ENCODE measurements at places on chromosomes 13 and 19.
A peak's percentile ranks its signal among the peaks of the same experiment; 100 is the strongest.

- DNase-seq: no peak
These were observed 335.1 kb downstream of the GPC6 start for GRCh38 chr13:93561576-93562225.

GRCh38 chr19:14119146-14119545 is 1.6 kb upstream of the PRKACA start:
- no peak for DNase-seq

DNA sequence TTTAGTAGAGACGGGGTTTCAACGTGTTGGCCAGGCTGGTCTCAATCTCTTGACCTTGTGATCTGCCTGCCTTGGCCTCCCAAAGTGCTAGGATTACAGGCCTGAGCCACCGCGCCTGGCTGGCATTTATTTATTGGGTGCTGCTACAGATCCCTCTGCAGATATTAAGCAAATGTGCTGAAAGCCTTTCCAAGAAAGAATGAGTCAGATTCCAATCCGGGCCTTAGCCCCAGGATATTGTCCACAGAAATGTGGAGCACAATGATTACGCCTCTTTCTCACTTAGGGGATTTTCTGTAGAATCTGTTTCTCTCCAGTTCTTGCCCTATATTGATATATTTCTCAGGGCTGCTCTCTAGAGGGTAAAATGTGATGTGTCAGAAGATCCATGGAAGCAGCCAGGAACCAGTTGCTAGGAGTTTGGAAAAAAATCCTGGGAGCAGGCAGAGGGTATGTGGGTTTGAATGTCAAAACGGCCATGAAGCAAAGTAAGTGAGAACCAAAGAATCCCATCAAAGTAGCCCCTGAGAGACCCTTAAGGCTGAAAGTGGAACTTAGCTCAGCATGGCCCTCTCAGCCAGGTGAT is 24.8 kb upstream of the IGFL4 start:
- no peak for DNase-seq

DNA sequence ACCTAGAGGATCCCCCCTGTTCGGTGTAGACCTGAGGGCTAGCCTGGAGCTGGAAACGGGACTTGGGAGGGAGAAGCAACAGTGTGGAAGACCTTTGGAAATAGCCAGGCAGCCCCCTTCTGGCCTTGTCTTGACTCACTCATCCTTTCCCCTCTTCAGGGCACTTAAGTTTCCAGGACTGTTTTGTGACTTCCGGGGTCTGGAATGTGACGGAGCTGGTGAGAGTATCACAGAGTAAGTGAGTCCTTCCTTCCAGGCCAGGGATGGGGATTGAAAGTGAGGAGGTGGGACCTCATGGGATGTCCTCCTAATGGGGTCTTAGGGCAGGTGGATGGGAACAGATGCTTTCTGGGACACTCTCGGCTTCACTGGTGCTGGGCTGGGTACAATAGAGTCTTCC is 29.4 kb downstream of the LYL1 start:
- DNase-seq: no peak

GRCh38 chr13:79222427-79223205 is 183.4 kb downstream of the RBM26 start:
- DNase-seq: no peak

DNA sequence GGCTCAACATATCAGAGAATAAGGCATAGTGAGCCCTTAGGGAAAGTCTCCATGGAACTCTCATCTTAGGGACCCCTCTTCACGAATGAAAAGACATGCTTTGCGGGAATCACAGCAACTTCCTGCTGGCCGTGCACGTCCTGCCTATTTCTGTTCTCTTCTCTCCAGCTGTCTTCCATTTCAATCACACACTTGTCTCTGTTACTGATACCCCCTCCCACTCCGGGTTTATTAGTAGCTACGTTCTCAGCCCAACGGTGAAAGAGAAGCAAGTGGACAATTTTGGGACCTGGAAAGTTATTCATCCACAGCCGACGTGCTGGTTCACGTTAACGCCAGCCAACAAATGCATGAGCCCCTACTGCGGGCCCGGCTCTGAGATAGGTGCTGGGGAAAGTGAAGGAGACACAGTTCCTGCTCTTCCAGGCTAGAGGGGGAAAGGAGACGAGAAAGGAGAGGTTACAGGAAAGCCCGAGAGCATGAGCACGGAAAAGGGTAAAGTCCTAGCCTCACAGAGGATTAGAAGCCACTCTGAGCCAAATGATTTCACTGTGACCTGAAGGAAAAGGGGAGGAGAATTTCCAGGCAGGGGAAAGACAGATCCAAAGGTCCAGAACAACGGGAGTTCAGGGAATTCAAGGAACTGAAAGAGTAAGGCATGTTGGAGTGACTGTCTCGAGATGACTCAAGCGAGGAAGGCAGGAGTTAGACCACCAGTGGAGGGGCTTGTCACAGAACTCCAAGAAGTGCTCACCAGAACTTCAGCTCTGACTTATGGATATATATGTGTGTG is 81.8 kb upstream of the CLDN10 start:
- no peak for DNase-seq

GRCh38 chr19:582497-583197 is 7.0 kb upstream of the HCN2 start:
- DNase-seq: no peak

GRCh38 chr19:18833141-18833476 is 1.4 kb downstream of the UPF1 start:
- DNase-seq: no peak

- no peak for DNase-seq
These were observed 15.1 kb downstream of the RAB20 start for GRCh38 chr13:110546378-110546777.

GRCh38 chr19:55930996-55931515 is 1.1 kb downstream of the NLRP13 start:
- no peak for DNase-seq

DNA sequence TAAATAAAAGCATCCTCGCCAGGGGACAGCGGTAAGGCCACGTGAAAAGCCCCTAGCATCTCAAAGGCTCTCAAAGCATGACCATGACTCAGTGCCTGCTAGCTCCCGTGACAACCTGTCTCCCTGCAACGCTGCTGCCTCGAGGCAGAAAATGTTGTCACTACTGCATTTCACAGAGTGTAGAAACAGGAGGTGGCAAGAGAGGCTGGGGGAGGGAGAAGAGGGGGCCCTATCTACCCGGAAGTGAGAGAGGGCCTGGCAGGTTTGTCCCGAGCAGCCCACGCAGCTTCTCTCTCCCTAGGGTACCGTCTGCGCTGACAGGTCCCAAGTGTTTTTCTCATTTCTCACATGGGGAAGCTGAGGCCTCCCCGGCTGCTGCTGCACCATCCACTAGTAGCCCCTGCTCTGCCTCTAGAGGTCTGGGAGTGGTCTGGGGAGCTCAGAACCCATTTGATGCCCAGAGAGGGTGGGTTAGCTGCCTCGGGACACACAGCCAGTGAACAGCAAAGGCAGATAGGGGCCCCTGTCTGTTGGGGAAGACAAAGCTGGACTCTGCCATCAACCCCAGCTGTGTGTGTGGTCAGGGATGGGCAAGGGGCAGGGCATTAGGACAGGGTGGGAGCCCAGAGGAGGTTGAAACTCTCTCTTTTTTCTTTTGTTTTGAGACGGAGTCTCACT is 3.7 kb downstream of the TINCR start:
- DNase-seq: no peak

DNA sequence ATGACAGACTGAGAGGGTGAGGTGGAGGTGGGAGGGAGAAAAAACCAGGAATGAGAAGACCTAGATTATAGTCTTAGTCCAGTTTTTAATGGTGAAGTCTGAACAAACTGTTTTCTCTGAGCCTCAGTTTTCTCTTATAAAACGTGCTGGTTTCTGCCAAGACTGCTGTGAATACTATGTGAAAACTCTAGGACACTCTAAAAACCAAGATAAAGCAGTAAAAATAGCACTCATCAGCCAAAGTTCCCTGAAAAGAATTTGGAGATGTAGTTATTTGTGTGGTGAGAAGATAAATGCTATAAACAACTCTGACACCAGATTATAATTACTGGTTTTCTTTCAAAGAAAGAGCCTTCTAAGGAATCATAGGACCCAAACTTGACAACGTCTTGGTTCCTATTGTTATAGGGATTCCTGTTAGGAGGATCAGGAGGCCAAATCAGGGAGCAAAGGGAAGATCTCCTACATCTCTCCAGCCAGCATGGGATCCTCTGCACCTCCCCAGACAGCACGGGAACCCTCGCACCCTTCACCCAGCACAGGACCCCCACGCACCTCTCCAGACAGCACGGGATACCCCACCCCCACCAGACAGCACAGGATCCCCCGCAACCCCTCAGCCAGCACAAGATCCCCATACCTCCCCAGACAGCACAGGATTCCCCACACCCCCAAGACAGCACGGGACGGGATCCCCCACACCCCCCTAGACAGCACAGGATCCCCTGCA is 130.2 kb downstream of the MIPEP start:
- DNase-seq: no peak

DNA sequence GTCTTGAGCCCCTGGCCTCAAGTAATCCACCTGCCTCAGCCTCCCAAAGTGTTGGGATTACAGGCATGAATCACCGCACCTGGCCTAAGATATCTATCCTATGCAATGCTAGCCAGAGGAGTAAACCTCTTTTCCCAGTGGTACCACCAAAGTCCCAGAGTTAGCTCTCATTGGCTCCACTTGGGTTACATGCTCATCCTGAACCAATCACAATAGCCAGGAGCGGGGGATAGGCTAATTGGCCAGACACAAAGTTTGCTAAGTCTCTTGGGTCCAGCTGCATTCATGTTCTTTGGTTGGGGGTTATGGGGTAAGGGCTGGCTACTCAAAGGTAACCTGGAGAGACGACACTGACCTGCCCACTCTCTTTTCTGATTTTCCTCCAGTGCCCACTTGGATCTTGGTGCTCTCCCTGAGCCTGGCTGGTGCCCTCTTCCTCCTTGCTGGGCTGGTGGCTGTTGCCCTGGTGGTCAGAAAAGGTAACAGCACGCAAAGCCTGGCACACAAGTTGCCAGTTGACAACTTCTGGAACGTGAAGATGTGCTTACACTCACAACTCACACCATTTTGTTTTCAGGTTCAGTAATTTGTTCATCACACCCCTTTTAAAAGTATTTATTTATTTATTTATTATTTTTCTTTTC is 7.8 kb downstream of the C19orf38 start:
- DNase-seq: peak; percentile 37

DNA sequence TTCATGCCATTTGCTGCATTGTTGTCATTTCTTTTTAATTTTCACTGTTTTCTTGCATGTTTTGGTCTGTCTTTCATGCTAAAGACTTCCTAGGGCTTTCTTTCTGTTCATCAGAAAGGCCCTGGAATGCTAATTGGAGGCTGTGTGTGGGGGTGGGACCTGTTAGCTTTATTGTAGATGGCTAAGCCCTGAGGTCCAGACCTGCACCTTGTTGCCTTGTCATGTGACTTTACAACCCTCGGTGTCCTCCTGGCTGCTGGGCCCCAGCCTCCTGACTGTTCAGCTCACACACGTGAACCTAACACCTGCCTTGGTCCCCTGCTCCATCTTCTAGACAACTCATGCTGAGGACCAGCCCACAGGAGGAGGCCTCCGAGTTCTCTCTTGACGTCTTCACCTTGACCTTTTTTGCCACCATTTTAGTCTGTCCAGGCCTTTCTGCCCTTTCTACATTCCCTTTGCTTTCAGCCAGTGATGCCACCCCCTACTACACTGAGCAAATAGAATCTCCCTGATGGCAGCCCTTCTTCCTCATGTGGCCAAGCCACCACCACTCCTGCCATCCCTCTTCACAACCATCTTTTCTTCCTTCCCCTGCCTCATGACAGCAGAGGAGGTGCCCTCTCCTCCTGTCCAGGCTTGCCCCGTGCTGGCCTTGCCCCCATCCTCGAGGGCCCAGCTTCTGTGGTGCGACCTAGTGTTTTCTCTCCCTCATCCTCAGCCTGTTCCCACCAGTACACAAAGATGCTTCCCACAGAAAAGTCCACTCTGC is 41.4 kb upstream of the GPI start:
- DNase-seq: no peak

GRCh38 chr19:18173572-18174288 is at the start of gene IFI30:
TSS of gene IFI30 (plus strand) at chr19:18173813. CDS start at chr19:18173842, 29 bp downstream.
- no peak for DNase-seq

DNA sequence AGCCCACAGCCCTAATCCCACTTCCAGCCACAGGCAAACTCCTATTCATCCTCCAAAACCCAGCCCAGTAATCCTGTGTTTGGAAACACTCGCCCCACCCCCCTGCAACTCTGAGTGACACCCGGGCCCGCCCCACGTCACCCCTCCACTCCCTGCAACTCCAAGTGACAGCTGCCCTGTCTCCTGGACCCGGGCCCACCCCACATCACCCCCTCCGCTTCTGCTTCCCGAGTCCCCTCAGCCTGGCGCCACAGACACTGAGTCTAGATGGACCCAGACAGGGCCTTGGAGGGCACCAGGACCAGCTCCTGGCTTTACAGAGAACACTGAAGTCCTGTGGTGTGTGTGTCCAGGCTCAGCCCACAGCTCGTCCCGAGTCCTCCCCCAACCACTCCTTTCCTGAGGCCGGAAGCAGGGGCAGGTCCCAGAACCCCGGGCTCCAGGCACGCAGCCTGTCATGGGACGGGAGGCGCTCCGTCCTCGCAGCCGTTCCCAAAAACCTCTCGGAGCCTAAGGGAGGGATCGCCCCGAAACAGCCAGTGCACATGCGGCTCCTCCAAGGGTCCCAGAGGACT is 7.7 kb downstream of the REXO1 start:
- DNase-seq: no peak

DNA sequence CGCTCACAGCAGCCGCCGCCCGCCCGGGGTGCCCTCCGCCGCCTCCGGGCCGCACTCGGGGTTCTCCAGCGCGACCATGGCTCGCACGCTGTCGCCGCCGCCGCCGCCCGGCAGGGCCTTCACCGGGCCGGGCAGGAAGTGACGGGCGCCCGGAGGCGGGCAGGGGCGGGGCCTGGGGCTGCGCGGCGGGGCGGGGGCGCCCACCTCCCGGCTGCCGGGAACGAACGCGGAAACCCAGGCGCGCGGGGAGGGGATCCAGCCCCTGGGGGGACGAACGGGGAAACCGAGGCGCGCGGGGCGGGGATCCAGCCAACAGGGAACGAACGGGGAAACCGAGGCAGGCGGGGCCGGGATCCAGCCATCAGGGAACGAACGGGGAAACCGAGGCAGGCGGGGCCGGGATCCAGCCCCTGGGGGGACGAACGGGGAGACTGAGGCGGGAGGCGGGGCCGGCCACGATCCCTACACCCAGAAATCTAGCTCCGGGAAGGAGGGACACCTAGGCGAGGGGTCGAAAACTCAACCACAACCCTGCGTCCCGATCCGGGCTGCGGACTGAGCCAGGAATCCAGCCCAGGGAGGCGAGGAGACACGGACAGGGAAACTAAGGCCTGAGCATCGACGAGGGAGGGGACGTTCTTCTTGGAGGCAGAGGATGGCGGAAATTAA is at the start of gene R3HDM4:
TSS of gene R3HDM4 (minus strand) at position 140 of the 669 bp plus-strand sequence. CDS start at position 78, 62 bp downstream.
- DNase-seq: peak; percentile 74

GRCh38 chr13:27813826-27814225 is 21.5 kb downstream of the GSX1 start:
- DNase-seq: no peak

GRCh38 chr19:1018393-1018792 is 2.5 kb downstream of the TMEM259 start:
- no peak for DNase-seq
